ENCODE measurements at places on chromosomes 7 and 10. TPM values are rescaled to one million over a fixed set of nuclear protein-coding genes. Genes with fewer than 3 reads are reported as not detected.

DNA sequence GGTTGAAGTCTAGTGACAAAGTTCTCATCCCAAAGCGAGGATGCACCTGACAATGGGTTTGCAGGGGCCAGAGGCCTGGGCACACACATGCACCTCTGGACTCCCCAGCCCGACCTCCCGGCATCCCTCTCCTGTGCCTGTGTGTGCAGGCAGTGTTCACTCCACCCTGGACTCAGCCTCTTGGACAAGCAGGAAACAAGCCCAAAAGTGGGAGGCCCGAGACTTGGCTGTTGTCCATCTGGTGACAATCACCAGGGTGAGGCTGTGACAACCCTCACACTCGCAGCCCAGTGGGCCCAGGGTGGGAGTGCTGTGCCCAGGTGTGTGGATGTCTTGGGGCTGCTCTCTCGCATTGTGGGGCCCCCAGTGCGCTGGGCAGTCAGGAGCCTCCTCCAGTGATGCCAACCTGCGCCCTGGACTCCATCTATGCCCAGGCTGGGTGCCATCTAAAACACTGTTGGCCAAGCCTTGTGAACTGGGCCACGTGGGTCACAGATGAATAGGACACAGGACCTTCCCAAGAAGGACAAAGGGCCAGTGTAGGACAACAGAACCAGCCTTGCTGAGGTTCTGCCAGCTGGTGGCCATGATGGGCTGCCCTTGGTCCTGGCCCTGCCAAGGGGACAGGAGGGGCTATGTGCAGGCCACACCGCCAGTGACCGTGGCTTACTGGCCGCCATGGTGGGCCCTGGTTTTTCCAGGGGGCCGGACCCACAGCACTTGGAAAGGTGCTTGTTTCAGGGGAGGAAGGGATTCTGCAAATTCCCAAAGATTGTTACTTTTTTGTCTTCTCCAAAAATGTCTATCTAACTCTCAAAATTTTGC lies 144.3 kb downstream of the TCERG1L start:
- DNase-seq: no peak

DNA sequence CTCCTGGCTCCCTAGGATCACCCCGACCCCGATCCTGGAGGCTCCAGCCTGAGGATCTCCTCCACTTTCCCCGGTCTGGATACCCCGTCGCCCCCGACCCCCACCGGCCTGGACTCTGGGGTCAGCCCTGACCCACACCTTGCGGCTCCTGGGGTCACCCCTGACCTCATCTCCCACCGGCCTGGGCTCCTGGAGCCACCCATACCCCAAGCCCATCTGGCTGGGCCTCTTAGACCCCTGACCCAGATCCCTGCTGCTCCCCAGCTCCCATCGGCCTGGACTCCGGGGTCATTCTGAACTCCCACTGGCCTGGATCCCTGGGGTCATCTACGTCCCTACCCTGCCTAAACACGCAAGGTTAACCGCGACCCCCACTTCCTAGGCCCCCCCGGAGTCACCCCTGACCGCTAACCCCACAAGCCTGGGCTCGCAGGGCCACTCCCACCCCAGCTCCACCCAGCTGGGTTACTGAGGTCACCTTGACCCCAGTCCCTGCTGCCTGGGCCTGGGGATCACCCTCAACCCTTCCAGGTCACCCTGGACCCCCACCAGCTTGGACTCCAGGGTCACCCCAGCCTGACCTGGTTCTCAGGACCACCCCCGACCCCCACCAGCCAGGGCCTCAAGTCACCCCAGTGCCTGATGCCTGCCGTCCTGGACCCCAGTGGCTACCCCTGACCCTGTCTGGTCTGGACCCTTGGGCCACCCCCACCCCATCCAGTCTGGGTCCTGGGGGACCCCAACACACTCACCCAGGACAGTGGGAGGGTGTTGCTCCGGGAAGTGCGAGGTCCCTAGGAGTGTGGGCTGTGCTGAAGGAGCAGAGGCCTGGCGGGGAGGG lies 1.2 kb downstream of the FOXK1 start:
- no peak for DNase-seq

- DNase-seq: no peak
These were observed 115.0 kb downstream of the DGKB start for GRCh38 chr7:14787551-14787950.

GRCh38 chr10:2202401-2202800 lies 465.1 kb upstream of the ADARB2 start:
- DNase-seq: no peak

- no peak for DNase-seq
These were observed 29.7 kb upstream of the MTERF1 start for GRCh38 chr7:91910171-91910570.

Gene FZD1
- total RNA-seq: 0.04 TPM

Gene HGF
- total RNA-seq: not detected

GRCh38 chr7:89731751-89732445 lies 422.4 kb upstream of the STEAP1 start:
- DNase-seq: no peak

Gene PAX4
- not detected for total RNA-seq

Gene FAM180A
- not detected for total RNA-seq

DNA sequence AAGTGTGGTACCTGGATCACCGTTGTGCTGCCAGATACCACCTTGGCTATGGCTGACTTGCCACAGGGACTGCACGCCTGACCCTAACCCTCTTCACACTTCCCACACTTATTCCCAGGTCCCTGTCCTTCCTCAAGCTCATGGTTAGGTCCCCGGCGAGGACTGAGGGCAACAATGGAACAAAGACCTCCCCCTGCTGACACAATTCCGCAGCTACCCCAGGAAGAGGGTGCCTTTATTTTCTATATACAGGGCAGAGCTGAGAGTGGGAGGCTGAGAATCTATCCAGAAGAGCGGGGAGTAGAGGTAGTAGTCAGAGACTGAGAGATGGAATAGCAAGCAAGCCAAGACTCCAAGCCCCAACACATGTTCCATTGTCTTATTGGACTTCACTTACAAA lies 118.1 kb upstream of the SEM1 start:
- DNase-seq: no peak

DNA sequence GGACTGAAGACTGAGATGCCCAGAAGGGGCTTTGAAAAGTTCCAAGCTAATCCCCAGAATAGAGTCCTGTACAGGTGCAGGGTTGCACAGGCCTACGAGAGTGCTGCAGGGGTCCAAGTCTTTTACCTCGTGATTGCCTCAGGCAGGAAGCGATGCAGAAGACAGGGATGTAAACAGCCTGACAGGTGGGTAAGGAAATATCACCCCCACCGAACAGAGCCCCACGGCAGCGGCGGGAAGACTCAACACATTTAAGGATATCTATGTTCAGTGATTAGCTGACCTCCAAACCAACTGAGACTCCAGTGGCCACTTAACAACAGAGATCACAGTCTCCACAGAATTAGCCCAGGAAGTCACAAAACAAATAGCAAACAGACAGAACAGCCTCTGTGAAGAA lies 73.9 kb upstream of the VIPR2 start:
- DNase-seq: no peak

Gene OR6B1
- not detected for total RNA-seq

GRCh38 chr7:47574482-47575329 lies 7.2 kb downstream of the TNS3 start:
- DNase-seq: no peak

DNA sequence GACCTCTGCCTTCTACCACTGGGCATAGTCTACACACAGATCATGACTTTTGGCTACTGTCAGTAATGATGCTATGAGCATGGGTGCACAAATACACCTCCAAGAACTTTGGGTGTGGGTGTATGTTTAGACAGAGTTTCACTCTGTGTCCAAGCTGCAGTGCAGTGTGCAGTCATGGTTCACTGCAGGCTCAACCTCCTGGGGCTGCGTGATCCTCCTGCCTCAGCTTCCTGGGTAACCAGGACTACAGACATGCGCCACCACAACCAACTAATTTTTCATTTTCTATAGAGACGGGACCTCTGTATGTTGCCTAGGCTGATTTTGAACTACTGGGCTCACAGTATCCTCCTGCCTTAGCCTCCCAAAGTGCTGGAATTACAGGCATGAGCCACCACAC lies 194.4 kb downstream of the NSUN6 start:
- DNase-seq: no peak

Gene ADAM22
- 4.3 TPM for total RNA-seq

DNA sequence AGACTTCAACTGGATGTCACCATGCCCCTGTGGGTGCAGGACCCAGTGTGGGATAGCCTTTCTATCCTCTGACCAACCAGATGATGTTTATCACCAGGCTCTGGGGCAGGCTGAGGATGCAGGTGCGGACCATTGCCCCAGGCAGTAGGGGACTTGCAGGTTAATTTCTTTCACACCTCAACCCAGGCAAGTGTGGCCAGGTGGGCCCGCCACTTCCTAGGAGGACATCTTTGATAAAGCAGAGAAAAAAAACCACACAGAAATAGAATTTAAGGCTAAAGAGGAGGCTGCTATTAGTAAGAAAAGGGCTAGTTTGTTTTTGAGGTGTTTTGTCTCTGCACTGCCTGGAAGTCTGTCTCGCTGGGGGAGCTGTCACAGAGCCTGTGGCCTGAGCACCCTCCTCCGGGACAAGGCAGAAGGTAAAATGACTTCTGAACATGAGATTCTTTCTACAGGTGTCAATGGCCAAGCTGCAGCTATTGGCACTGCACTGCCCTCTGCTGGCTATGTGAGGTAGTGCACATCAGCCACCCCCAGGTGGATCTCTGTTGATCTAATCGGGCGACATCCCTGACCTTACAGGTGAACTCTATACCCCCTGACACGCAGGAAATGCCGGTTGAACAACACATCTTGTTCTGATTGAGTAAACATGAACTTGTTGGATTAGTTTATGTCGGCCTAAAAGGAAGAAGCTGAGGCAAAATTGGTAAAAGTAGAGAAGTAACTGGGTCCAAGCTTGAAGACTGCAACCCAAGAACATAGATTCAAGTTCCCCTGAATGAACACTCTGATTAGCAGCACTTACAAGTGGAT lies 21.0 kb downstream of the UPP1 start:
- peak; percentile 89 for DNase-seq

Gene TUBAL3
- total RNA-seq: not detected

DNA sequence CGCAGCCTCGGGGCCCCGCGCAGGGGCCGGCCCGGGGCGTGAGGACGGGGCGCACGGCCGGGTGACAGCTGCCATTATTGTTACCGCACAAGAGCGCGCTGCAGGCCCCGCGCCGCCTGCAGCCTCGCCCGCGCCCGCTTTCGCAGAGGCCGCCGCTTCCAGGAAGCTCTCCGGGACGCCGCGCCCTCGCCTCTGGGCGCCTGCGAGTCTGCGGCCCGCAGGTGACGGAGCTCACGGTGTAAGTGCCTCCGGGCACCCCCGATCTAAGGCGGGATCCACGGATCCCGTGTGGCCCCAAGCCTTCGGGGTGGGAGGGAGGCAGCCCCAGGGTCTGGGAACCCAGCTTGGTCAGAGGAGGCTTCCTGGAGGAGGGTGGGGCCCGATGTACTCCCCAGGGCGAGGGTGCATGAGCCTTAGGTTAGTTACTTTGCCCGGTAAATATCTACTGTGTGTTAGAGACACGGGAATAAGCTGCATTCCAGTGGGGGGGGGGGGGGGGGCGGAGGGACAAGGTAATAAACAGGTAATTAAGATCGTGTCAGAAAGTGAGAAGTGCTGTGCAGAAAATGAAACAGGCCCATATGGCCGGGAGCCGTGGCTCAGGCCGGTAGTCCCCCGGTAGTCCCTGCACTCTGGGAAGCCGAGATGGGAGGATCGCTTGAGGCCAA lies 638 bp downstream of the IQCE start:
- no peak for DNase-seq

- DNase-seq: no peak
These were observed 115.9 kb upstream of the CACUL1 start for GRCh38 chr10:118870467-118871243.

- DNase-seq: no peak
These were observed 194.4 kb downstream of the PLXNA4 start for GRCh38 chr7:132381742-132382472.

DNA sequence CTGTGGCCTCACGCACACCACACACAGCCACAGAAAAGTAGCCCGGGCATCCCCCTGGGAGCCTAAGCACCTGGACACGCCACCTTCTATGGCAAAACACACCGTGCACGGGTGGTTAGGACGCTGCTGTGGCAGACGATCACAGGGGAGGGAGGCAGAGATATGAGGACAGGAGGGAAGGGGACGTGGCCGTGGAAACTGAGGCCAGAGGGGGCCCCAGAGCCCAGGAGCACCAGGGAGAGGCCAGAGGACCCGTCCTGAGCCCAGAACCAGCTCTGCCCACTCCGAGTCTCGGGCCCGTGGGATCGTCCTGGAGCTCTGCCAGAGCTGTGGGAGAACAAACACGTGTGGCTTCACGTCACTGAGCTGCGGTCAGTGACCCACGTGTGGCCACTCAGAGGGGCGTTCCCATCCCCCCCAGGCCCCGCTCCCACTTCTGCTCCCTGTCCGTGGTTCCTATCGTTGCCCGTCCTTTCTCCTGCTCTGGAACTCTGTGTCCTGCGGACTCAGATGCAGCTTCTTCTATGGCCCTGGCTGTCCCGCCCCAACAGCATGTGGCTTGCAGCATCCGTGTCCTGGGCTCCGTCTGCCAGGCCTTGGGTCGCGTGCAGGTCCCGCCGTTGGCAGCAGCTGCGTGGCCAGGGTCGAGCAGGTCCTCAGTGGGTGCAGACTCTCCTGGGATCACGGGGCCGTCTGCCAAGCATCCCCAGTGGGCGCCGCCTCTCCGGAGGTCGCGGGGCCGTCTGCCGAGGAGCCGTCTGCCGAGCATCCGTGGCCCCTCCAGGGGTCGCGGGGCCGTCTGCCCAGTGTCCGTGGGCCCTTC lies 31.0 kb downstream of the GET4 start:
- no peak for DNase-seq

DNA sequence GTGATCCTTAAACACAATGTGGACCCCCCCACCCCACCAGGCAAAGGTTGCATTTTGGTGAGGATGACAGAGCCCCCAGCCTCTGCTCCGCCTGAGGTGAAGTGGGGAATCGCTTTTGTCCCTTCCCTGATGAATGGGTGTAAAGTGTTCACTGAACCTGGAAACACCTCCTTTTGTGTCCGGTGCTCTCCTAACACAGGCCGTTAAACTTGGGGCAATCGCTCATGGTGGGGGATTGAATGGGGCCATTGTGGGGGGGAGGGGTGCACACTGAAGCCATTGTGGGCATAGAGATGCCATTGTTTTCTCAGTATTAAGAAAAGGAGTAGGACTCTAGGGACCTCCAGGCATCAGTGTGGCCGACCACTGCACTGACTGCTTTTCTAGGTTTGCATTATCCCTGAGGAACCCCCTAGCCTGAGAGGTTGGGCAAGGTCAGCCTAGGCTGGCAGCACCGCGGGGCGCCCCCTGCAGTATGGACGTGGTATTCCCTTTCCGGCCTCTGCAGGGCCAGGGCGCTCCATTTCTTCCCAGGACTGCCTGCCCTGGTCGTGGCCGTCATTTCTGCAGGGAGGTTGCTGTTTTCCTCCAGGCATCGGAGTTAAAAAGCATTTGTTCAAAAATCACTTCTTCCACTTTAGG lies 158.3 kb downstream of the TCF7L2 start:
- no peak for DNase-seq

- no peak for DNase-seq
These were observed 582 bp downstream of the STEAP2 start for GRCh38 chr7:90212149-90212495.

Gene TRIL
- total RNA-seq: not detected

Gene KCND2
- total RNA-seq: not detected

- DNase-seq: no peak
These were observed 73.6 kb upstream of the DNAAF5 start for GRCh38 chr7:652881-653280.

- DNase-seq: no peak
These were observed 31.2 kb downstream of the FOXK1 start for GRCh38 chr7:4713183-4713784.

Gene HOXA5
- total RNA-seq: not detected

Data from CD8-positive, alpha-beta memory T cell (primary cell).